ENCODE measurements at places on chromosomes 12 and 14.

GRCh38 chr14:68245146-68246073 is 425.8 kb downstream of the RAD51B start:
- DNase-seq: no peak

GRCh38 chr14:95774265-95775160 is 60.6 kb upstream of the TCL1A start:
- DNase-seq: peak; percentile 34

GRCh38 chr14:95664066-95664465 is 22.2 kb upstream of the TCL1B start:
- no peak for DNase-seq

GRCh38 chr12:20155374-20155773 is 213.0 kb upstream of the PDE3A start:
- DNase-seq: no peak

DNA sequence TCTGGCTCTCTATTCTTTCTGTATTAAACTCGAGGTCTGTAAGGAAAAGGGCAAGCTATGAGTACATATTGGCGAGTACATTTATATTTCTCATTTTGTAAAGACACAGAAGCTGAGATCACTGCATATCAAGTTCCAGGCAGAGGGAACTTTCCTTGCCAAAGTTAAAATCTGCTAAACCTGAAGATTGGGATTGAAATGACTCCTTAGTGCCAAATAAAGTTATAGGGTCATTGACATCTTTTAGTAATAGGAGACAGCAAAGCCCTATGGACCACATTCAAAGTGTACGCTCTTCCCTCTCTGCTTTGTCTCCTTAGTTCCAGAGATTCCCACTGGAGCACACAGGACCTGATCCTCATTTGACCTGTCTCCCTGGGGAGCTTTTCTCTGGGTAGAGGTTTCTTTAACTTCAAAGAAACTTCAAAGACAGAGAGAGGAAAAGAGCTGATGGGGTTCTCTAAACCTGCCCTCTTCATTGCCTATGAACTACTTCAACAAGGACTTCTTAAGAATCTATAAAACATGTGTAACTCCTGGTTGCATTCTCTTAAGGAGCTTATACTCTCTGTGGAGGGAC is 42.6 kb upstream of the PTPRR start:
- no peak for DNase-seq

DNA sequence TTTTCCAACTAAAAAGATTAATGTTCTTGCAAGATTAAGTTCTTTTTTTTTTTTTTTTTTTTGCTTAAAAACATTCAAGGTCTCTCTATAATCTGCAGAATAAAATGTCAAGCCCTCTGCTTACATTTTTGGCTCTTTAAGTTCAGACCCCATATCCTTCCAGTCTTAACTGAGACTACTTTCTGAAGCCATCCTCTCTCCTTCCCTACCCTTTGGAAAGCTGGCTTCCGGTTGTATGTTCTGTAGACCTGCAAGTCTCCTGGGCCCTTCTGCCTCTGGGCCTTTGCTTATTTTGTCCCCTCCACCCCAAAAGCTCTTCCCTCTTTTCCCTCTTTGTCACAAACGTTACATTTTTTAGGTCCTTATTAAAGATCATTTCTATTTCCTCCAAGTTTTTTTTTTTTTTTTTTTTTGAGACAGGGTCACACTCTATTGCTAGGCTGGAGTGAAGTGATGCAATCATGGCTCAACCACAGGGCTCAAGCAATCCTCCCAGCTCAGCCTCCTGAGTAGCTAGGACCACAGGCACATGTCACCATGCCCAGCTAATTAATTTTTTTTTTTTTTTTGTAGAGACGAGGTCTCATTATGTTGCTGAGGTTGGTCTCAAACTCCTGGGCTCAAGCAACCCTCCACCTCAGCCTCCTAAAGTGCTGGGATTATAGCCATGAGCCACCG is 46.5 kb downstream of the PTPRB start:
- no peak for DNase-seq

DNA sequence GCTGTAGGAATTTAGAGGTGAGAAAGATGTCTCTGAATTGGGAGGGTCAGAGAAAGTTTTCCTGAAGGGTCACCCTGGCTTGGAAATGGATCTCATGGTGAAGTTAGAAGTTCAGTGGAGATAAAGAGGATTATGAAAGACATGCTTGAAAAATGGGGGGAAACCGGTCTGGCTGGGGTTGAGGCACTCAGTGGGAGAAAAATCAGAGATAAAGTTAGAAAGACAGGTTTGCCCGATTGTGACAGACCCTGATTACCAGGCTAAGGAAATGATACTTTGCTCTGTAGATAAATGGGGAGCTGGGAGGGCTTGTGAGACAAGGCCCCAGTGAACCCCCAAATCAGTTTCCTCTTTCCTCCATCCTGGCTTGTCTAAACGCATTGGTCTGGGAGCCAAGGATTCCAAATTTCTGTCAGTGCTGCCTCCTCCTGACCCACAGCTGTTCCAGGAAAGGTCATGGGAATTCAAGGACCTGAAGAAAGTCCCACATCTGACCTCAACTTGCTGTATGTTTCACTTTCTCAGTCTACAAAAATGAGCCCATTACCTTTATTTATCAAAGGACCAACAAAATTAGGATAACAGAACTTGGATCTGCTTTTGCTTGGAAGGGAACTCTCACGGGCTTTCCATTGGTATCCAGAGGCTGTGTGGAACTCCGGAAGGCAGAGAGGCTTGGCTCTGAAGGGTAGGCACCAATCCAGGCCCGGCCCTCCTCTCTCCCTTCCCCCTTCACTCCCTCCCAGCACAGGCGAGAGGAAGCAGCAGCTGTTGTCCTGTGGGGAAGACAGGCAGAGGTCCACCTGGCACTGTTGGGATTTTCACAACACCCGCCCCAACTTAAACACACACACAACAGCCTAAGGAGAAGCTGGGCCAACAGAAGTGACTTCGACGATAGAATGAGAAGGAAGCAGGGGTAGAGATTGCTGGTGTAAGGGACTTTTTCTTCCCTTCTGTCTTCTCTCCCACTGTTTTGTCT is 3.4 kb upstream of the RNASE7 start:
- no peak for DNase-seq

DNA sequence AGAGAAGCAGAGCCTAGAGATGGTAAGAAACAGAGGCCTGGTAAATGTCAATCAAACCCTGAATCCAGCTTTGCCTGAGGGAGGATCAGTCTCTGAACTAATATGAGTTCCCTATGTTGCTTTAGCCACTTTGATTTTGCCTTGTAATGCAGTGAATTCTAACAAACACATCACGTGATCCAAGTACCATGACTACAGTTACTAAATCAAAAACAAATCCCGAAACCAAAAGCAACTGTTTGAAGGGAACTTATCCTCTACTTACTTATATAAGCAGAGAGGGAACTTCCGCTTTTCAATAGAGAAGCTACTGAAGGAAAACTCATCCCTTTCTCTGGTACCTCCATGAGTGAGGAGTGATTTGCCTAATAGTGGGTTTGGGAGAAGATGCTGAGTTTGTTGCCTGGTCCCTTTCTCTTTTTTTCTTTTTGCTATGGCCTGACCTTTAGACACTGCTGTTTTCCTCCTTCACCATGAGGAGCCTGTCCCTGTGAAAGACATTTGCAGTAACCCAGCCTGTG is 7.7 kb upstream of the PPTC7 start:
- DNase-seq: no peak

DNA sequence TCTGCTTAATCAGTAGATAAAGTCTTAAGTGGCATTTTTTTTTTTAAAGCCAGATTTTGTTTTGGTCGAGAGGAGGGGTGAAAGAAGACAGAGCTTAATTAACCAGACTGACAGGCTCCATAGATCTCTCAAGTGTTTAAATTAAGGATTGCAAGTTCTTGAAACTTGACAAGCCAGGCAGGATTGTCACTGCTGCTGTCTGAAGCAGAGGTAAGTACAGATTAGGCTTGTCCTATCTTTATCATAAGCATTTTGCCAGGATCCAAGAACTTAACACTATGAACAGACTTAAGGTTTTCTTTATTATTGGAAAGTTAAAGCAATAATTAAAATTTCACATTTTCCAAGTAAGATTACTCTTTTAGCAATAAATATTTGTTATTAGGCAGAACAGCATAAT is 179.6 kb upstream of the LMO3 start:
- no peak for DNase-seq

DNA sequence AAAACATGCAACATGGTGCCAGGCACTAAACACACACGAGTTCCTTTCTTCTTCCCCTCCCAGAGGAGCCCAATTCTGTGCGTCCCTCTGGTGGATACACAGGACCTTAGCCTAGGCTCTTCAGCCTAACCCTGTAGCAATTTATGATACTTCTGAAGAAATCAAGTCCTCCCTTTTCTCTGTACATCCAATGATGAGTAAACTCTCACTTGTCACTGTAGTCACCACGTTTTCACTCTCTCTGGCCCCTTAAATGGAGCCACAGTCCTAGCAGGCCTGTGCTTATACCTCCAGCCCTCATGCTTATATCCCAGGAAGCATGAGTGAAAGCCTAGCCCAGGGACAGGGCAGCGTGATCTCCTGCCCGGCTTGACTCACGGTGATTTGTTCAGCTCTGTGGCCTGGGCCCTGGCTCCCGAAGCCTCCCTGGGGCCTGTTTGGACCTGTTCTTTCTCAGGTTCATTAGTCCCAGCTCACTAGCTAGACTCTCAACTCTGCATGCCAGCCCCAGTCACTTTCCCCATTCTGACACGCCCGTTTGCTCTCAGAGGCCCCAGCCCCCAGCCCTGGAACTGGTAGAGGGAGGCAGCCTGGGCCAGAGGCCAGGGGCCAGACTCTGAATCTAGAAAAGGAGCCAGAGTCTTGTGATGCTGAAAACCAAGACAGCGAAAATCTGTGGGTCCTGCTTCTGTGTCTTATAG is 24.1 kb upstream of the PLEKHG3 start:
- DNase-seq: no peak

DNA sequence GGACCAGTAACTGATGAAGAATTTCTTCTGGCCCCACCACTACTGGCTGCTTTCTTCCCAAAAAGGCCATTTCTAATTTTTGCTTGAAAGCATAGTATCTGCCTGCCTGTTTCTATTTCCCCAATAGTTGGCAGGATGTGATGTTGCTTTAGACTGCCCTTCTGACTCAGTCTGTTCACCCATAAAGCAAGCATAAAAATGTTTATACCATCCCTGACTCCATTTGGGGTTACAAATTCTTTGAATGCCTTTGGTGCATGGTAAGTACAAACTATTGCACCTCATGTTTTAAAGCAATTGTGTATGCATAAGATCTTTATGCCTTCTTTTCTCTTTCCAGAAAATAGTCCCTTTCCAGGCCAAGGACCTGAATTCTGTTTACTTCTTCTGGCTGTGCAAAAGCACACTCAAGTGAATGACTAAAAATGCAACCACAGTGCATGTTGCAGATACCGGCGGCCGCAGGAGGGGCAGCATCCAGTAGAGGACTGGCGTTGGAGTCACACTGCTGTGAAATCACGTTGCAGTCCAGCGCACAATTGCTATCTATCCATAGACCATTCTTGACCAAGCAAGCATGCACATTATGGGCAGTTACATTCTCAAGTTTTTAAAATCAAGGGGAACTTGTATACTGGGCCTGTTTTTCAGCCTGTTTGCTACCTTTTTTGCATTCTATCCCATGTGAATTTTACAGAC is 82.4 kb downstream of the SLC5A8 start:
- DNase-seq: no peak

- DNase-seq: no peak
Observed at GRCh38 chr12:33547084-33547483, 107.5 kb upstream of the SYT10 start.

DNA sequence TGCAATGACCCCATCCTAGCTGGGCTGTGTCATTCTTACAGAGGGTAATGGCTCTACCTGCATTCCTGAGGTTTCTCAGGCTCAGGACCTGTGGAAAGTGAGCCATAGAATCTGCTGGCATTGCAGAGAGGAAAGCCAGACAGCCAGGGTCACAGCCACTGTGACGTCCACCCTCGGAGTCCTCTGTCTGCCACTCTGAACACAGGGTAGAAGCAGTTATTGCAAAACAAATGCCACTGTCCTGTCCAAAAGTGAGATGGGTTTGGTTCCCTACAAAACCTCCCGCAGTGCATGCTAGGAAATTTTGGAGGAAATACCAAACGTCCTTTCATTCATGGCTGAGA is 37.8 kb downstream of the TNFAIP2 start:
- DNase-seq: no peak

GRCh38 chr14:65040666-65041433 is 54.2 kb downstream of the FNTB start:
- DNase-seq: no peak

- DNase-seq: no peak
Observed at GRCh38 chr12:114920771-114921554, 237.0 kb upstream of the TBX3 start.

Data from stimulated activated CD4-positive, alpha-beta T cell treated with anti-CD3 and anti-CD28 coated beads, Interleukin-4, amount 100 ng/mL, for 1 hour (primary cell).